ENCODE measurements at places on chromosomes 7 and 10.

DNA sequence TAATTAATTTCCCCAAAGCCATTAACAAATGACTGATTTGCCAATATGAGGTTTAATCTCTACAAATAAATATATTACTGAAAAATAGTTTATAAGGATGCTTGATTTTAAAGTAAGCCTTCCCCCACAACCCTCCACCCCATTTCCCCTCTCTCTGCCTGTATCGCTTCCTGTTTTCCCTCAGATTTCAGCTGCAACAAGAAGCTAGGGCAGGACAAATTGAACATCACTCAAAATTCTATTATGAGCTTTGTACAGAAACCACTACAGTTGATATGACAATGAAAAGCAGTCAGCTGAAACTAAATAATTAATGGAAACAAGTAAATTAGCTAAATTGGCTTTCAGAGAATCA, 109.0 kb upstream of the SP4 start:
- DNase-seq, result no peak

GRCh38 chr7:154578336-154578735, 424.6 kb downstream of the PAXIP1 start:
- no peak for DNase-seq

GRCh38 chr7:108415821-108416536, 40.3 kb downstream of the NRCAM start:
- DNase-seq, result no peak

- peak; percentile 63 for DNase-seq
Measured at GRCh38 chr7:95396136-95397032, at the start of gene PON3. TSS of gene PON3 (minus strand) at chr7:95396375. CDS start at chr7:95396350, 25 bp downstream.

GRCh38 chr7:22358820-22359697, 2.1 kb upstream of the RAPGEF5 start:
- no peak for DNase-seq

Data from activated naive CD8-positive, alpha-beta T cell treated with anti-CD3 and anti-CD28 coated beads, Interleukin-2, amount 10 ng/mL, durations not matched to agents 7 days and 5 days (primary cell).